ENCODE measurements at places on chromosomes 16 and 17.

DNA sequence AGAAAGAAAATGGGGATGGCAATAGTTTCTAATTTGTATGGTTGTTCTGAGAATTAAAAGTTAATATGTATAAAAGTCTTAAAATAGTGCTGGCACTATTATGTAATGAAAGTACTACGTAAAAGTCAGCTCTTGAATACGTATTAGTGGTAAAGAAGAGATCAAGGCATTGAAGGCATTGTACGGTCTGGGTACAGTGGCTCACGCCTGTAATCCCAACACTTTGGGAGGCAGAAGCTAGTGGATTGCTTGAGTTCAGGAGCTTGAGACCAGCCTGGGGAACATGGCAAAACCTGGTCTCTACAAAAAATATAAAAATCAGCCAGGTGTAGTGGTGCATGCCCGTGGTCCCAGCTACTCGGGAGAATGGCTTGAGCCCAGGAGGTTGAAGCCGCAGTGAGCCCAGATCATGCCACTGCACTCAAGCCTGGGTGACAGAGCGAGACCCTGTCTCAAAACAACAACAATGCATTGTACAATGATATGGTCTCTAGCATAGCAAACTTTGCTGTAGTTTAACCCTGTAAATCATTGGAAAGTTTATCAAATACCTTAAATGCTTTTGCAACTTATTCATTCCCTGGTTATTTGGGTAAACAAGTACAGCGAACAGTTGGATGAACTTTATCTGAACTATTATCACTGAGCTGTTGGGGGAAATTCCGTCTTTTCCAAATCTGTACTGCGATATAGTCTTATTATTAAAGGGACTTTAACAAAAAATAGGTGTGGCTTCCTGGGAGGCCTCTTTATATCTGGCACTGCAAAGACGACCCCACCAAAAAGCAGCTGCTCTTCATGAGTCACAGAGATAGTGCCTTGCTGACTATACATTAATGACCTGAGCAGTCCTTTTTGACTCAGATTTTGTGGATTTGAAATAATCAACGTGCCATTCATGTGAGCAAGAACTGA lies 73.6 kb downstream of the GPRC5B start:
- DNase-seq = peak; percentile 60

- peak; percentile 33 for DNase-seq
Observed at GRCh38 chr16:9836118-9836736, 346.0 kb downstream of the GRIN2A start.

- DNase-seq = no peak
Observed at GRCh38 chr16:8935989-8936388, 27.7 kb downstream of the USP7 start.

DNA sequence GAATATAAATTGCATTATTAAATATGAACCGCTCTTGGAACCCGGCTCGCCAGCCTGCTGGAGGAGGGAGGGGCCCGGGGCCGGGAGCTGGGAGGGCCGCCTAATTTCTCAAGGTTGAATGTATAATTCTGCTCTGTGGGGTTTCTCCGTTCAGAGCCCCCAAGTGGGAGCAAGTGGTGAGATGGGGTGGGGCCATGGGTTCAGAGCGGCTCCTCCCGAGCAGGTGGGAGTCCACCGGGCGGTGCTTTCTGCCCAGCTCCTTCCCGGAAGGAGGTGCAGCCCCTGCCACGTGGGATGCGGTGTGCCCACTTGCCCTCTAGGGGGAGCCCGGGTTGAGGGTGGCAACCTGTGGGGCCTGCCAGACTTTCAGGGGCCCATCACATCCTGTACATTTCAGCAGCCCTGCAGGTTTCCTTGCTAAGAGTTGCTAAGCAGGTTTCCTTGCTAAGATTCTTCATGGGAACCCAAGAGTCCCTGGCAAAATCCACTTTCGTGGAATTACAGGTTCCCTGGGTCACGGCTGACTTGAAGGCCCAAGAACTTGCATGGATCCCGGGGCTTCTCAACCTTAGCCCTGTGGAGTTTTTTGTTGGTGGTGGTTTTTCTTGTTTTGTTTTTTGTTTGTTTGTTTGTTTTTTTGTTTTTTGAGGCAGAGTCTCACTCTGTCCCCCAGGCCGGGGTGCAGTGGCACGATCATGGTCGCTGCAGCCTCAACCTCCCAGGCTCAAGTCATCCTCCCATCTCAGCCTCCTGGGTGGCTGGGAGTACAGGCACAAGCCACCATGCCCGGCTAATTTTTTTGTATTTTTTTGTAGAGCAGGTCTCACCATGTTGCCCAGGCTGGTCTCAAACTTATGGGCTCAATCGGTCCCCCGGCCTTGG lies 196.7 kb upstream of the GSE1 start:
- no peak for DNase-seq

DNA sequence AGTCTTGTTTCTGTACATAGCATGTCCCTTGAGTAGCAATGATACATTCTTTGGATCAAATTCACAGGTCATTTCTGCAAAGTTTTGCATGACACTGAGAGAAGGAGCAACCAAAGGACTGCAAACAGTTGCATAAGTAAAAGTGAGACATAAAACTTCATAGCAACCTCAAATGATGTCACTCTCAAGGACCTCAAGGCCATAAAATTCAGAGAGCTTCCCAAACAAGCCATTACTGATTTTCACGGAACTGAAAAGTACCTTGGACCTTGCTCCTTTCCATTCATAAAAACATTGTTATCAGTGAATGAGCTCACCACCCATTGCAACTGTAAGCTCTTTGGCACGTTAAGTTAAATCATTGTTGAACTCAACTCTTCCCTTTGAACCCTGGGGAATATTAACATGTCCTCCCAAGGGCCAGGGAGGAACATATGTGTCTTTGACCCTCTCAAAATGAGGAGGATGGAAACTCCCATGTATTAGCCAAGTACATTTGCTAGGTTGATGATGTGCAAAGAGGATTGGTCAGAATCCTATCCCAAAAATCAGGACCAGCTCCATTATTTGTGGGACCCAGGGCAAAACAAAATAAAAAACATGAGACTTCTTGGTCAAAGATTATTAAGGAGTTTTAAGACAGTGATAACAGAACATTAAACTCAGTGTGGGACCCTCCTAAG lies 275.0 kb upstream of the DYNLRB2 start:
- DNase-seq = peak; percentile 21

DNA sequence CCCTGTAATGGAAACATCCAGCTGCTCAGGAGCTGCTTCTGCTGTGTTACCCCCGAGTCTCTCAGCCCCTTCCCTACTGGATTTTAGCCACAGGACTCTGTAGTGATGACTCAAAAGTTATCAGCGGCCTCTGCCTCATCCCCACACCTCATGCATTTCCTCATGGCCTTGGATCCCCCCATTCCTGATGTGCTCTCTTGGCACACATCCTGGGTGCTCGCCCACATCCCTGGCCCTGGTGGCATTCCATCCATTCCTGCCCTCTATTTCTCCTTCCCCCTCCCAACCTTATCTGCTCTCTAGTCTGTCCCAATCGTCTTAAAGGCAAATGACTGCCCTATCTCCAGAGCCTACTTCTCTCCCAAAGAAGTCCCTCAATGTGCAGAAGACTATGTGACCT lies 24.6 kb downstream of the MARF1 start:
- DNase-seq = peak; percentile 14

DNA sequence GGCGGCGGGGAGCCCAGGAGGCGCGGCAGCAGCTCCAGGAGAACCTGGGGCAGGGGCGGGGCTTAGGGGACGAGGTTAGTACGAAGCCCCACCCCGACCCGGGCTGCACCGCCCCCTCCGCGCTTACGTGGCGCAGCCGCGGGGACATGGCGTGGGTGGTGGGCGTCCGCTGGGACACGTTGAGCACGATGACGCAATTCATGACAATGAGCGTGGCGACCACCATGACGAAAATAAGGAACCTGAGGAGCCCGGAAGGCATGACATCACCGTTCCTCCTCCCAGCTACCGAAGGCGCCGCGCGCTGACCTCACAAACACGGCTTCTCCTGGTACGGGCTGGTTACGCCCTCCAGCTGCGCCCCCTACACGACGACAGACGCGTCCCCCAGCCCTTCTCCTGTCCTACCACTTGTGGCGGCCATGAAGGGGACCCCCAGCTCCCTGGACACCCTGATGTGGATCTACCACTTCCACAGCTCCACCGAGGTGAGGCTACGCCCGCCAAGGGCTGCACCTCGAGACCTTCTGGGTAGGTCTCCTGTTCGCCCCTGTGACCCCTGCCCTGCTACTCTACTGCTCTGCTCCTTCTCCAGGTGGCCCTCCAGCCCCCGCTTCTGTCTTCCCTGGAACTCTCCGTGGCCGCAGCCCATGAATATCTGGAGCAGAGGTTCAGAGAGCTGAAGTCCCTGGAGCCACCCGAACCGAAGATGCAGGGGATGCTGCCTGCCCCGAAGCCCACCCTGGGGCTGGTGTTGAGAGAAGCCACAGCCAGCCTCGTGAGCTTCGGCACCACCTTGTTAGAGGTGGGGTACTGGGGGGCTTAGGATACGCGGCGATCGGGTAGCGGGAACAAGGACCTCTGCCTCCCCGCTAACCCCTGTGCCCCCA lies at the start of gene C17orf107:
Gene C17orf107 (plus strand): TSS at position 196 of the 890 bp plus-strand sequence. CDS start 227 bp downstream, at position 423.
- peak; percentile 72 for DNase-seq

- no peak for DNase-seq
Observed at GRCh38 chr16:12009922-12010321, 33.4 kb downstream of the SNX29 start.

GRCh38 chr17:31917065-31917529 lies 15.6 kb upstream of the UTP6 start:
- no peak for DNase-seq

DNA sequence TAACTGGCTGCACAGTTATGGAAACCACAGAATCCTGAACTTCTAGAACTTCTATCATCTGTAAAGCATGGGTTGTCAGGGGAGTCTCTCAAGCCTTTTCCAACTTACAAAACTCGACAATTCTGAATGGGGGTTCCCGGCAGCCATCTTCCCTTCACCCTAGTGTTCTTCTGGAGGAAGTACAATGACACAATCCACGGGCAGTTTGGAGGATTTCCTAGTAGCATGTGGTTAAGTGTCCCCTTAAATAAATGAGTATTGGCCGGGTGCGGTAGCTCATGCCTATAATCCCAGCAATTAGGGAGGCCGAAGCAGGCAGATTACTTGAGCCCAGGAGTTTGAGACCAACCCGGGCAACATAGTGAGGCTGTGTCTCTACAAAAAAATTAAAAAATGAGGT lies 2.1 kb downstream of the SLC16A6 start:
- DNase-seq = no peak

All from fibroblast of lung (primary cell).